Breast epithelium (tissue), 4 donors: ENCODE measurements at places on chromosomes 7 and 10.

- DNase-seq: no peak
Observed at GRCh38 chr7:5139998-5140397, 50.0 kb upstream of the WIPI2 start.

GRCh38 chr10:109851616-109852474 is 71.5 kb downstream of the XPNPEP1 start:
- no peak for DNase-seq

- DNase-seq: no peak
Observed at GRCh38 chr10:48343106-48343505, 36.6 kb downstream of the MAPK8 start.

GRCh38 chr7:100573691-100574361 is at the start of gene SAP25:
TSS of gene SAP25 (minus strand) at chr7:100573900. CDS start at chr7:100573742, 158 bp downstream.
- no peak for DNase-seq

DNA sequence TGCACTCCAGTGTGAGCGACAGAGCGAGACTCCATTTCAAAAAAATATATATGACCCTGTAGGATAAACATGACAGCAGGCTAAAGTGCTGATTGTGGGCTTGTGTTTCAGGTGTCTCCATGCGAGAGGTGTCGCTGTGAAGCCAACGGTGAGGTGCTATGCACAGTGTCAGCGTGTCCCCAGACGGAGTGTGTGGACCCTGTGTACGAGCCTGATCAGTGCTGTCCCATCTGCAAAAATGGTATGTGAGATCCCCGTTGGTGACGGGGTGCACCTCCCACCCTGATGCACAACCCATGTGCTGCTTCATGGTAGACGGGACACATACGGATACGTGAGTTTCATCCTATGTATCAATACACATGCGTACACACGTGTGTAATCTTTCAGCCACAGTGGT is 29.2 kb downstream of the VWC2 start:
- DNase-seq: no peak

- DNase-seq: peak; percentile 81
Observed at GRCh38 chr10:43322769-43323168, 48.7 kb upstream of the FXYD4 start.

- DNase-seq: no peak
Observed at GRCh38 chr10:60975716-60976115, 31.7 kb upstream of the RHOBTB1 start.

DNA sequence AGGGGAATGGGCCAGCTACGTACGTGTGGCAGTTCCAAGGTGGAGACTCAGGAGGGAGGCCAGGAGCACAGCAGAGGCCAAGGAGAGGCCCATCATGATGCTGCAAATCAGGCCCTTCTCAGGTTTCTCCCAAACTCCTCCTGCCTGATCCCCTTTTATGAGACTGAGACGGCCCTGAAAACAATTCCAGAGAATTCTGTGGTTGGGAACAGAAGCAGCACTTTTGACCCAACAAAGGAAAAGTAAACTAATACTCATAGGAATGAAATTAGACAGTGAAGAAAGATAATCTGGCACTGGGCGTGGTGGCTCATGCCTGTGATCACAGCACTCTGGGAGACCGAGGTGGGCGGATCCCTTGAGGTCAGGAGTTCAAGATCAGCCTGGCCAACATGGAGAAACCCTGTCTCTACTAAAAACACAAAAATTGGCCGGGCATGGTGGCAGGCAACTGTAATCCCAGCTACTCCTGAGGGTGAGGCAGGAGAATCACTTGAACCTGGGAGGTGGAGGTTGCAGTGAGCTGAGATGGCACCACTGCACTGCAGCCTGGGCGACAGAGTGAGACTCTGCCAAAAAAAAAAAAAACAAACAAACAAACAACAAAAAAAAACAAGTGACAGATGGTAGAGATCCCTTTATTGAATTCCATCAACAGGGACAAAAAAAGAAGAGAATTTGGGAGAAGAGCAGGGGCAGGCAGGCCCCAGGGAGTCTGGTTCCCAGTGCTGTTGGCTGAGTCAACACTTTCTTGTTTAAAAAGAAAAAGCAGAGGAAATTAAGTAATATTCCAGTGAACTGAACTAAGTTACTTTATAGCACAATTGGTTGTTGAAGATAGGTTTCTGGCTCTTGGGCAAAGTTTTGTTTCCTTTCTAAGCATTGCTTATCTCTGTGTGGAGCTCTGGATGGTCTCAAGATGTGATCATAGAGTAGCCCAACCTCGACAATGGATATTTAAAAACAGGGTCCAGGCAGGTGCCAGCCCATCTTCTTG is at the start of gene CCL26:
Gene CCL26, minus strand, starts transcription at position 131 of the 997 bp plus-strand sequence. Its CDS starts 35 bp downstream, at position 96.
- DNase-seq: no peak

DNA sequence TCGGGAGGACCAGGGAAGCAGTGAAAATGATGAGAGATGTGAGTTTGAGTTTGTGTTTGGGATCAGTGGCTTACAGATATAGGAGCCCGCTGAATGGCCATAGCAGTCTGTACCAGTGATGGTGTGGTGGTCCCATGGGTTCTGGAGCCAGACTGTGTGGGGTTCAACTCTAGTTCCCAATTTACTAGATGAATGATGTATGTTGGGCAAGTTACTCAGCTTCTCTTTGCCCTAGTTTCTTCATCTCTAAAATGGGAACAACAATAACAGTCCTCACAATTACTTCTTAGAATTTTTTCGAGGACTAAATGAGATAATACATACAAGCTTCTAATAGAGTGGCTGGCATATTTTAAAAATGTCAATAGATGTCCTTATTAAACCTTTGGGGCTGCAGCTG is 184.4 kb downstream of the WNT2 start:
- no peak for DNase-seq

DNA sequence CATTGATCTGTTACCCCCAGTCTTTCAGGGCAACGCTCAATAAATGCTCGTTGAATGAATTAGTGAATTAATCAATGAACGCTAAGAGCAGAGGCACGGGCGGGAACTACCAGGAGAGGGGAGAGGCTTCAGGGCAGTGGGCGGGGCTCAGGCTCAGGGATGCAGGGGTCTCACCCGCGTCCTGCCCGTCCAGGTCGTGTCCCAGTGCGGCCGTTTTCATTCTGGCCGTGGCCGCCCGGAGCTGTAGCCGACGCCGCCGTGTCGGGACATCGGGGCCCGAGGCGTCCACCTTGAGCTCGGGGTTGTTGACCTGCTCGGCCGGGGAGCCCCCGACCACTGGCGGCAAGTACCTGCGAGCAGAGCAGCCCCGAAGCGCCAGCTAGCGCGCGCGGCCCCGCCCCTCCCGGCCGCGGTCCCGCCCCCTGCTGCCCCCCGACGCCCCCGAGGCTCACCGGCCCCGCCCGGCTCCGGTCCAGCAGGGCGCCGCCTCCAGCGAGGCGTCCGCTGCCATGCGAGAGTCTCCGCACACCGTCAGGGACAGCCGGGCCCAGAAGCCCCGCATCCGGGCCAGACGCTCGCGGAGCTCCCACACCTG is 2.8 kb upstream of the GAL3ST4 start:
- no peak for DNase-seq

DNA sequence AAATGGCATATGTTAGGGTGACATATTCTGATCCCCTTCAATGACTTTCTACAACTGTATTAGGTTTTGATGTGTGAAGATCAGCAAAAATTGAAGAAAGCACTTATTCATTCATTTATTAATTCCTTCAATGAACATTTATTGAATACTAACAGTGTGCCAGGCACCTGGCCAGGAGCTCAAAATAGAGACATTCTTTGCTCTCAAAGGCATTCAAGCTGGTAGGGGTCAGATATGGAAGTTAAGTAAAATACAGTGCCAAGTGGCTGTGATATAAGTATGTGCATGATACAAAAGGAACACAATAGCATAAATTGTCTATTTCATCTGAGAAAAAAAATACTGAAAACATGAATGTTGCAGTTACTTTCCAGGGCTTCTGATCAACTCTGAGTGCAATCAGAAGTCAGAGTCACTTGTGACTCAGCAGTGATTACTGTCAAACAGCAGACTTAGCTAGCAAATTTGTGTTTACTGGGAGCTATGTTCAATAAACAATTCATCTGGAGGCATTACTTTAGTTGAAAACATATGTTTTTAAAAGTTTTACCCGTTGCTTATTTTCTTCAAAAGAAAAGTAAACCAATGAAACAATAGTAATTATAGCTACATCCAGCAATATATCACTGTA is 60.4 kb upstream of the CACNB2 start:
- DNase-seq: no peak

GRCh38 chr10:14048930-14049613 is 281.7 kb downstream of the FRMD4A start:
- DNase-seq: no peak

DNA sequence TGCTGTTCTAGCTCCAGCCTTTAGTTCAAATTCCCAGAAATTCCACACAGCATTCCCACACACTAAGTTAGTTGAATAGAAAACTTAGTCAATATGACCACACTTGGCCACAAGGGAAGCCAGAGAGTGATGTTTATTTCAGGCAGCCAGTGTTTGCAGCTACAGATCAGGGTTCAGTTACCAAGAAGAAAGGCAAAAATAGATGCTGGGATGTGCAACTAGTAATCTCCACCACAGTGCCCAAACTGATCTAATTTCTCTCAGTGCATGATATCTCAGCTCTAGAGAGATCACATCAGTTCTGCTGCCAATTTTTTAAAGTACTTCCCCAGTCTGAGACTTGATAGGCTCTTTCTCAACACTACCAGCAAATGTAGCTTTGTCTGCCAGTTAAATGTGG is 17.6 kb downstream of the SLF2 start:
- DNase-seq: no peak

- no peak for DNase-seq
Observed at GRCh38 chr10:94294168-94294567, 68.6 kb downstream of the NOC3L start.

DNA sequence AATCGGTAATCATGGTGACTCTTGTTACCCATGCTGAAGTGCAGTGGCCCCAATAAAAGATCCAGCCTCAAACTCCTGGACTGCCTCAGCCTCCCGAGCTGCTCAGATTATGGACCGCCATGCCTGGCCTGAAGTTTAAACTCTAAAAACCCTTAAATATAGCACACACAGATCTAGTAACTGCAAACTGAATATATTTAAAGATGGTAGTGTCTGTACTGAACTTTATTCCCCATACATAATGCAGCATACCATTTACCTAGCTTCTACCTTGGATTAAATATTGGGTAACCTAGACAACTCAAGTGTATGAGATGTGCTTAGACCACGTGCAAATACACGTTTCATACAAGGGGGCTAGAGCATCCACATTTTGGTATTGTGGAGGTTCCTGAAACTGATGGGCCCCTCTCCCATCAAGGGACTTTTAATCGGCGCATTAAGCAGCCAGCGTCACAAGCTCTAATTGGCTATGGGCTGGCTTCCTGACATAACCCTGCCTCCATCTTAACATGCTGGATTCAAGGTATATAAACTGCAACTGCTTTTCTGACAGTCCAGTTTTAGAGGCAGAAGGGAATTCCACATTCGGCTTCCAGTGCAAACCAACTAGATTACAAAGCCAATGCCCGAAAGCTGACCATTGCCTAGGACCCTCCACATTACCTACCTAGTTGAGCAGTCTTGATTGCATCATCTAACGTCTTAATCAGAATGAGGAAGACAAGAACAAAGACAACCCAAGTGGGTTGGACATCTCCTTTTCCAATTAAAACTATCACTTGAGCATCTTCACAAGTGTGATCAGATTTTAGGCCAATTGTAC is 13.0 kb downstream of the HNRNPA2B1 start:
- DNase-seq: no peak

GRCh38 chr10:10271639-10272192 is 746.0 kb upstream of the CELF2 start:
- no peak for DNase-seq

- DNase-seq: no peak
Observed at GRCh38 chr10:121087688-121088087, 236.5 kb downstream of the WDR11 start.
